ENCODE measurements at places on chromosomes 5 and 9. TPM values are rescaled to one million over a fixed set of nuclear protein-coding genes. Genes with fewer than 3 reads are reported as not detected.
A peak's percentile ranks its signal among the peaks of the same experiment; 100 is the strongest.

Gene KIAA1191
- 47.0 TPM for polyA plus RNA-seq

Gene NTRK2
- polyA plus RNA-seq, result 0.33 TPM

Gene S1PR3
- polyA plus RNA-seq, result 2.8 TPM

Gene MXD3
- 17.5 TPM for polyA plus RNA-seq

Gene TRAF1
- 23.1 TPM for polyA plus RNA-seq

Gene GNA14
- 4.1 TPM for polyA plus RNA-seq

Gene SPARC
- polyA plus RNA-seq, result 850 TPM

Gene C9orf50
- polyA plus RNA-seq, result not detected

Gene ENTPD2
- 0.39 TPM for polyA plus RNA-seq

Gene PCDHGA5
- 0.31 TPM for polyA plus RNA-seq

Gene MAMDC2
- 8.7 TPM for polyA plus RNA-seq

Gene PRRT1B
- 1.7 TPM for polyA plus RNA-seq

GRCh38 chr5:179816796-179817469 is 3.8 kb upstream of the SQSTM1 start:
- peak; percentile 16 for DNase-seq

- no peak for DNase-seq
Measured at GRCh38 chr9:124125651-124125977, 114.0 kb downstream of the LHX2 start.

DNA sequence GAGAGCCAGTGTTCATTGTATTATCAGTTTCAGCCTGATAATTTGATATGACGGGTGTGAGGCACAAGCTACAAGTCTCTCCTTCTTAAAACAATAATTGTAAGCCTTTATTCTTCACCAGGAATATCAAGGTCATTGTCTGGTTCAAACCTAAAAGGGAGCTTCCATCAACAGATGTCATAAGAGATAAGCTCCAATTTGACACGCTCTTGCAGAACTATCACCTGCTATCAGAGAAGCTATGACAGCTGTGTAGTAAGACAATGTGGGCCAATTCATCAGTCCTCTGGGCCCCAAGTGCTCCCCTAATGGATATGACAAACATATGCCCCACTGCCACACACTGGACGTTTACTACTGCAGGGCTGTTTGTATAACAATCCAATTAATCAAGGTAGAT is 1010.2 kb upstream of the DMAC1 start:
- no peak for DNase-seq

GRCh38 chr9:134493461-134494272 is 147.9 kb upstream of the COL5A1 start:
- no peak for DNase-seq

- DNase-seq, result no peak
Measured at GRCh38 chr9:70566751-70567150, 152.3 kb upstream of the KLF9 start.

DNA sequence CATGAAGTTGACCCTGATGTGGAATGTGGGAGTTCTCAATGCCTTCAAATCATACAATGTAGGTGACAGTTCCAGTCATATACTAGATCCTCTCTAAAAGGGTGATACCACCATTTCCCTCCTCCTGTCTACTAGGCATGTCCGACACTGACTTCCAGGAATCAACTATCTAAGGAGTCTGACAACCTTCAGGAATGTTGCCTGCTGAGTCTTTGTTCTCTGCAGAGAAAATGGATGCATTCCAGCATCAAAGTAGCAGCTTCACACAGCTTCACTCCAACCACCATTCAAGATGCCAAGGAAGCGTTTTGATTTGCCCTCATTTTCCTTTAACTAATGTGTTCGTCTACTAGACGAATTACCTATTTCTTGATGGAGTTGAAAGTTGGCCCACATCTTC is 530.2 kb downstream of the EBF1 start:
- no peak for DNase-seq

DNA sequence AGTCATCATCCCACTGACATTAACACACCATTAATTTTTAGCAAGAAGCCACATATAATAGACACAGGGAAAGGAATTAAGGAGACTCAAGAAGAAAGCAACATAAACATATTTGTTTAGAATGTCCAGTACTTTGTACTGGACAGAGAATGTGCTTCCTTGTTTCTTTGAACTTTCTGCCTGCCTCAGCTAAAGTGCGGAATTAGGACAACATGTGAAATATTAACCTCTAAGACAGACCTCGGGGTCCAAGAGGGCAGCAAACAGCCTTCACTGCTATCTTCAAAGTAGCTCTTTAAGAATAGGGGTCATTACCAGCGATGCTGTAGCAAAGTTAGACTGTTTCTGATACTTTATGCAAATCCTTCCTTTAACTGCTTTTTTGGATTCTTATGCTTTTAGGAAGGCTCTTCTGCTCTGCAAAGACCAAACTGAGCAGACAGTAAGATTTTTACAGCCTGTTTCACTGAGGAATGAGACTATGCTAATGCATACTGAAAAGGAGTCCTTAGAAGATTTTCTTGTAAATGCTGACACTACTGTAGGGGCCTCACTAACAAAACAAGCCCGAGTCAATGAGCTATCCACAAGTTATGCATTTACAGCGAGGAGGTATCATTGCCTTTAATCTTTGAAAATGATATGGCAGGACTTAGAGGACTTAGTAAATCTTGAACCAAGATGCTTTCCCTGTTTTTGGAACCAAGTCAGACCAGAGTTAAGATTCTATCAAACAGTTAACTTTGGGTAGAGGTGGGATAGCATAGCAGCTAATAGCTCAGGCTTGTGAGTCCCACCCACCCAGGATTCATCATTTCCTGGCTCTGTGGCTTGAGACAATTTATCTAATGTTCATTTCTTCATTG is 23.8 kb downstream of the DAB2 start:
- no peak for DNase-seq

DNA sequence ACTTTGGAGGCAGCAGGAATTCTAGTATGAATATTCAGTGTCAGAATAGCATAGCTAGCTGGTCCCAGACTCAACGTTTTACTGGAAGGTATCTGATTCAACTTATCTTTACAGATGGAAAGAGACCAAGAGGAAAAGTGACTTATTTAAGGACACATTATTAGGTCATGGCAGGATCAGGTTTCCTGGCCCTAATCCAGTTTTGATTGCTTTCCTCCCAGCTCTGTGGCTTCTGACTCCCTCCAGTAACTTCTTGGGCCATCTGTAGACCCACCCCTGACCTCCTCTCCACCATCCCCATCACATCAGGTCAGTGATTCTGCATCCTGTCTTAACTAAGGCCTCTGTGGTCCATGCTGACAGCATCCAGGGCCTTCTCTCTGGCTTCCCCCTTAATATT is 38.4 kb downstream of the SH3TC2 start:
- no peak for DNase-seq

DNA sequence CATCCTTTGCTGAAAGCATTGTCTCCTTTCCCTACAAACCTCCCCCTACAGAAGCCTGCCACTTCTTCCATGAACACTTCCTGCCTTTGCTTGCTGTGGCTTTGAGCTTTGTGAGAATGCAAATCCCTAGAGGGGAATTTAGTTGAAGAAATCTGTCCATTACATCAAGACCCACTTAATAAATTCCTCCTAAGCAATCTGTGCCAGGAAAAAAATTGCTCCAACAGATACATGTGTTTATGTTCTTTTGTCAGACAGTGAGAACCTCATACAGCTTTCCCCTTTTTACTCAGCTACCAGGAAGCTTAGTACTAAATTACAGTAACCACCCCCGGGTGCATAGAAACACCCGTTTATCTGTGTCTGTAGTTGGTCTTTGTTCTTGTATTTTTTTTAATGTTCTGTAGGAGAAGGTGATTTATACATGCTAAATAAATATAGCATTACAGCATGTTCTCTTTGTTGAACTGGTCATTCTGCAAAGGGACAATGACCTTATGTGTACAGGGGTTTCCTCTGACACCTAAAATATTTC is 43.9 kb downstream of the SH3TC2 start:
- DNase-seq, result peak; percentile 83

DNA sequence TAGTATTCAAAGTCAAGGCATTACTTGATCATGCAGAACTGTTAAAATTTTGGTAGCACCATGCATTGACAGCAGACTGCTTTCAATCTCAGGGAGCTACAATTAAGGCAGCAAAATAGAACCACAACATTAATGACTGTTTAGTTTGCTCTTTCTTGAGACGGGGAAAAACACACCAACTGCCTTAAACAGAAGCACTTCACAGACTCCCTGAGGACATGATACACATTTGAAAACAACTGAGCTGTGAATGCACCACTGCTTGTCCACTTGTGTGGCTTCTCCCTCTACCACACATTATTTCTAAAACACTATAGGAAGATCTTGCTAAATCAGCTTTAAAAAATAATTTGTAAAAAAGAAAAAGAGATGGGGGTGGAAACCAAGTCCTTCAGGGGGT is 79.6 kb upstream of the MAST4 start:
- DNase-seq, result no peak

DNA sequence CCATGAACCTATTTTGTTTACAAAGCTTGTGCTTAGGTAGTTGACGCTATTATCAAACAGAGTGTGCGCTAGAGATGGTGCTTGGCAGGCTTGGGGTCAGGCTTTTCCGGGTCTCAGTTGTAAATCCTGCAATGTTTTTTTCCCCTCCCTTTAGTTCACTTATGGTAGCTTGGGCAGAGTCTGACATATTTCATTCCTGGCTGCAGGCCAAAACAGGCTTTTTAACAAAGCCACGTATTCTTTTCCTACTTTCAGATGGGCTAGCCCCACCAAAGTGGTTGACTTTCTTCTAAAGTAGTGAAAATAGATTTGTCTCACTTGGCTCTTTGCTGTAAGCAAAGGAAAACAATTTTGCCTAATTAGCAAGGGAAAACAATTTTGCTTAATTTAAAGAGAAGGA is 58.0 kb upstream of the FBN2 start:
- DNase-seq, result peak; percentile 76

DNA sequence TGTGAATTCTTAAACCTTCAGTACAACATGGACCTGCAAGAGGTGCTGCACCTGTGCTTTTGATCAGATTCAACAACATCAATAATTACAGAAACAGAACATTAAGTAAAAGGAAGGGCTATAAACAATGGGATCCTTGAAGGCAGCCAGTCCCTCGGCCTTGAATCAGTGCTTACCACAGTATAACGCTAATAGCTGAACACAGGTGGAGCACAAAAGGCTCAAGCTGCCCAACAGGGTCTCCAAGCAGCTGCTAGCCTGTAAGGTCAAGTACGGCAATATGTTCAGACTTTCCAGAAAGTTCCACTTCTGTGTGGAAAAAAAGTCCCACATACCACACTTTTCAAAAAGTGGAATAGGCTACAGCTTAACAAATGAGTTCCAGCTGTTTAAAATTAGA is 61.9 kb upstream of the ITGA1 start:
- no peak for DNase-seq

GRCh38 chr5:164345853-164346252 is 840.4 kb downstream of the MAT2B start:
- DNase-seq, result no peak

DNA sequence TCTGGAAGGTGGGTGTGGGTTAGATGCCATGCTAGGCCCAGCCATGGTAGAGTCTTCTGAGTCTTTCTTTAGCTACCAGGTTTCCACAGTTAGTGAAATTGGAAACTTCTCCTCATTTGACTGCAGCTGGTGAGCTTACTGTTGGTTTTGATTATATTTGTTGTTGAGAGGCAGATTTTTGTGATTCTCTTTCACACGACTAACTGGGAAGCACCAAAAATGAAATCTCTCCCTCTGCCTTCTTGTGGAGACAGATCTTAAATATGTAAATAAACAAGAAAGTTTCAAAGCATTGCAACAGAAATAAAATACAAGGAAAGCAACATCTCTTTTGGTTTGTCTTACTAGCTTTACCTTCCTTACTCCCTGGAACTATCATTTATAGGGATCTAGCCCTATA is 122.2 kb downstream of the CEMIP2 start:
- DNase-seq, result no peak

GRCh38 chr9:26081847-26082246 is 403.6 kb upstream of the TUSC1 start:
- no peak for DNase-seq

- DNase-seq, result peak; percentile 88
Measured at GRCh38 chr9:12640016-12640587, 53.1 kb upstream of the TYRP1 start.

DNA sequence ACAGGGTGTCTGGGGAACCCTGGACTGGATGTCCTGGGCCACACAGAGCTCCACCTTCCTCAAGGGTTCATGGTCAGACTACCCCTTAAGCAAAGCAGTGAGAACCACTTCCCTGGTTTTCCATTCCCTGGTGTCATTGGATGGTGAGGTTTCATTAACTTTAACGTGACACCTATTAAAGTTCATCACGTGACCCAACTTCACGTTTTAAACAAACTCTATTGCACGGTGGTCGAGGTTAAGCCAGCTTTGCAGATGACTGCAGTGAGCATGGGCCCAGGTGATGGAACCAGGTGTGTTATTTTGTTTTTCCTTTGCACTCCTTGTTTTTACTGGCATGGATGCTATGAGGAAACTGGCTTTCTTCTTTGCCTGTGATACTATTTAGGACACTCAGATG is 385.7 kb upstream of the IRX1 start:
- no peak for DNase-seq

GRCh38 chr9:21317956-21318923 is 13.1 kb upstream of the IFNA5 start:
- DNase-seq, result peak; percentile 37

- DNase-seq, result no peak
Measured at GRCh38 chr5:93296338-93296737, 284.7 kb downstream of the NR2F1-AS1 start.

GRCh38 chr9:134375011-134375390 is 48.7 kb downstream of the RXRA start:
- DNase-seq, result no peak

GRCh38 chr5:170057311-170057710 is 48.4 kb upstream of the FOXI1 start:
- DNase-seq, result peak; percentile 64

- DNase-seq, result no peak
Measured at GRCh38 chr9:94232428-94232827, 26.7 kb upstream of the ZNF169 start.

DNA sequence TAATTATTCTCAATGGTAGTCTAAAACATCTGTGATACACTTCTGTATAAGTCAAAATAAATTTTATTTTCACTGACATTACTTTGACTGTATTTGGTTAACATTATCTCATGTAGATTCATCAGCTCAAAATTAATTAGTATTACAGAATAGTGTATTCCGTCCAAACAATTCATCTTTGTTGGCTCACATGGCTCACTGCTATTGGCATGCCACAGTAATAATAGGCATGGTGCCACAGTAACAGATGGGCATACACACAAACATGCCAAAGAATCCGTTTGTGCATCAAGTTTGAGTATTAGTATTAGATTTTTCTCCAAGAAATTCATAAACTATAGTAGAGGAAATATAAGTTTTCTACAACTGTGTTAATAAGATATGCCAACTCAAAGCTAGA is 14.2 kb downstream of the AP3B1 start:
- no peak for DNase-seq

DNA sequence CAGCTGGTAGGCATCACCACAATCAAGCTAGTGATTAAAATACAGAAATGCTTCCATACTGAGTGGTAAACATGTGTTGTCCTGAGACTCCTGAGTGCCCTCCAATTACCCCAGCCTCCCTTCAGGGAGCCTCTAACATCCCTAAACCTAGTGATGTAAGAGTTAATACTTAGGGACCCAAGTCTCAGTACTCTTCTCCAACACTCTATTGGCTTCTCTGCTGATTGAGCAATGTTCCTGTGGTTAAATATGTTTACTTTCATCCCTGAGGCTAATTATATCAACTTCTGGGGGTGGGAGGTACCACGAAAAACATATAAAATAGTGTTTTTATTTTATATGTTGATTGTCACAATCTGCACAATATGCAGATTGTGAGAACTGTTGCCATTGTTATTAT is 5.0 kb downstream of the GRXCR2 start:
- DNase-seq, result peak; percentile 14

- no peak for DNase-seq
Measured at GRCh38 chr9:72150127-72150526, 887 bp downstream of the GDA start.
